Calu3 (cell line): ENCODE measurements at places on chromosomes 11 and 22.

DNA sequence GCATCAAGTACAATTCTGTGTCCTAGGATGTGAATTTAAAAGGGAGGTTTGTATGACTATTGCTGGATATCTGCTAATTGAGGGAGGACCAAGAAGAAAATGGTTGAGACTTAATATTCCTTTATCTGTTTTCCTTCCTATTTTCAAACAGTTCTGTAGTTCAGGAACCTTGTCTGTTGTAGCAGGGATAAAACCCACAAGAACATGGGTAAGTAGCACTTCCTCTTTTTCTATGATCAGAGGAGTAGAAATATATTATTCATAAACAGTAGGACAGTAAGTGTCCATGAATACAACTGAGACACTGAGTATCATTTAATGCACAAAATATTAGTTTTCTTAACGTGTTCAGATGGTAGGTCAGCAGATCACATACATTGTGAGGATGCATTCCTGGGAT lies 7.6 kb downstream of the MS4A3 start:
- no peak for DNase-seq

DNA sequence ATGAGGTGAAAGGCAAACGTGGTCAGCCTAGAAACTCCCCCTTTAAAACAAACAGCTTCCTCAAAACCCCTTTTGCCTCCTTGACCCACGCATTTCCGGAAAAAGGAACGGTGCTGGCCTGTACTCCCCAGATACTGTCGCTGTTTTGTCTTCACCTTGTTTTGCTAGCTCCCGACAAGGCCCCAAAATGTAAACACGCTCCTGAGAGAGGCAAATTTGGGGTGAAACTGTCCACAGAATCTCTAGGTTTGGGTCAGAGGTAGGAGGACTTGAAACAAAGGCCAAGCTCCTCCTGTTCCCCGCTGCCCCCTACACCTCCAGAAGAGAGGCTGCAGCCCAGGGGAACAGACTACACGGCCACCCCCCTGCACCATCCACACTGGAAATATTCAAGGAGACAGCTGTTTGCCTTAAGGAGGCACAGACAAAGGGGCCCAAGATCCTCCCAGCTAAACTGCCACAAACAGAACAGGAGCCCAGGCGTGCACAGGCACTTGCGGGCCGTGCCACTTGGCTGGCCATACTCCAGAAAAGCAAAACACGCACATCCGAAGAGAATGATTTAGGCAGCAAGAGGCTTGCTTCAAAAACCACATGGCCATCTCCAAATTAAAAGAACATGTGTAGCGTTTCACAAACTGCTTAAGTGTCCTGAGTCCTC lies 160.5 kb upstream of the GRK3 start:
- DNase-seq = no peak

GRCh38 chr11:29481738-29482137 lies 535.1 kb downstream of the KCNA4 start:
- DNase-seq = no peak

- no peak for DNase-seq
Observed at GRCh38 chr11:11471201-11471600, 118.2 kb upstream of the CSNK2A3 start.

DNA sequence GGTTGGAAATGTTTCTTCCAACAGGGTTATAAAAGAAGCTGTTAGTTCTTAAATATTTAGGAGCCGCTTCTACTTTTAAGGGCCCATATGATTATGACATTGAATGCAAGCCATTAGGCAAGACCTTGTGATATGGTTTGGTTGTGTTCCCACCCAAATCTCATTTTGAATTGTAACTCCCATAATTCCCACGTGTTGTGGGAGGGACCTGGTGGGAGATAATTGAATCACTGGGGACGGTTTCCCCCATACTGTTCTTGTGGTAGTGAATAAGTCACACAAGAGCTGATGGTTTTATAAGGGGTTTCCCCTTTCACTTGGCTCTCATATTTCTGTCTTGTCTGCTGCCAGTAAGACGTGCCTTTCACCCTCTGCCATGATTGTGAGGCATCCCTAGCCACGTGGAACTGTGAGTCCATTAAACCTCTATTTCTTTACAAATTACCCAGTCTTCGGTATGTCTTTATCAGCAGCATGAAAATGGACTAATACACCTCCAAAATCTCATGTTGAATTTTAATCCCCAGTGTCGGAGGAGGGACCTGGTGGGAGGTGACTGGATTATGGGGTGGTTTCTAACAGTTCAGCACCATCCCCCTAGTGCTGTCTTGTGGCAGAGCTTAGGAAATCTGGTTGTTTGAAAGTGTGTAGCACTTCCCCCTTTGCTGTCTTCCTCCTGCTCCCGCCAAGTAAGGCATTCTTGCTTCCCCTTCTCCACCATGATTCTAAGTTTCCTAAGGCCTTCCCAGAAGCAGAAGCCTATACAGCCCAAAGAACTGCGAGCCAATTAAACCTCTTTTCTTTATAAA lies 4.3 kb downstream of the CD59 start:
- DNase-seq = no peak
